ENCODE measurements at places on chromosomes 3 and 15.

GRCh38 chr3:52317208-52318000 is 1.3 kb downstream of the DNAH1 start:
- DNase-seq: peak; percentile 80

DNA sequence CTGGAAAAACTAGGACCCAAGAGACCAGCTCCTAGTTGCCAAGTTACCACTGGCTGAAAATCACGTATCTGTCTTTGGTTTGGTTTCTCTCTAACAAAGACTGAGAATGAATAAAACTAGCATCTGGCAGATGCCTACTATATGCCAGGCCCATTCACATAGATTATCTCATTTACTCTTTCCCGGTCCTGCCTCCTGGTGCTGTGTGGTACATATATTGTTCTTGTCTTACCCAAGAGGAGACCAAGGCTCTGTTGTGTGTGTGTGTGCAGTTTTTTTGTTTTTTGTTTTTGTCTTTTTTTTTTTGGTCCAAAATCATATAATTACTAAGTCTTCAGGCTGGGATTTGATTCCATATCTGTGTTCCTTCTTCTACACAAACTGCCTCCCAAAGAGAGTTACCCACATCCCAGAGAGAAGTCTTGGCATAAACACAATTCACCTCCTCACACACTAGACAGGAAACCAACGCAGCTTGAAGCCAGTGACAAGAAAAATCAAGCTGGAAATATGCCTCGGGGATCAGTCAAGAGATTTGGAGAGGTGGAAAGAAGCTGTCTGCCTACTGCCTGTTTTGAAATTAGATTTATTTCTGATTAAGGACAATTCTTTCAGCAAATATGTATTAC is 891 bp downstream of the AHSG start:
- no peak for DNase-seq

DNA sequence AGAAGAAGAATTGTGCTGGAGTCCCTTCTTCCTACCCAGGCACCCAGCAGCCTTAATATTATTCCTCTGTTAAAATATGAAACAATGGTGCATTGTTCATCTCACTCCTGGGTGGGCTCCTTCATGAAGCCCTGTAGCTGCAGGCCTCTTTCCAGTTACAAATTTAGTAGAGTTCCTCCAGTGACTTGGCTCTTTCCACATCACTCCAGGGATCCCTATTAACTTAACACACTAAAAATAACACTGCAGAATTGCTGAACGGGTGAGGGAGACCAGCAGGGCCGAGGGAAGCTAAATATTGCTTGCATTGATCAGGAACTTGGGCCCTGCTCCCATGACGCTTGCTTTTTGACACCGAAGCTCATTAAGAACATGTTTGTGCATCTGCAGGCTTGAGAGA is 142.3 kb downstream of the PDCD6IP start:
- no peak for DNase-seq

- DNase-seq: no peak
These were observed 103.2 kb downstream of the EPHB1 start for GRCh38 chr3:134898181-134898754.

- no peak for DNase-seq
These were observed 511.9 kb downstream of the GBE1 start for GRCh38 chr3:81249540-81250029.

DNA sequence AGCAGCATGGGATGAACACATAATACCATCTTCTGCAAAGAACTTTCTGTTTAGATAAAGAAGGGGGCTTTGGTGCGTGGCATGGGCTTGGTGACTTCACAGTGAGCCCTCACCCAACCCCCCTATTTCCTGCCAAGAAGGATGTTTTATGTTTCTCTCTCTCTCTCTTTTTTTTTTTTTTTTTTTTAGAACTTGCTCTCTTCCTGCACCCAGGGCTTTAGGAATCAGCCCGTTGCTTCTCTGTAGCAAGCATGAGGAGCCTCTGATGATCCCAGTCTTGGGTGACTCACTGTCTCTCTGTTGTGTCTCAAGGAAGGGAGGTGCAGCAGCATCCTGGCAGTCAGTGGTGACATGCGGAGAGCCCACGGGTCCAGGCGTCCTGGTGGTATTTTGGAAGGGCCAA is 49.1 kb downstream of the CCK start:
- DNase-seq: no peak

- DNase-seq: peak; percentile 63
These were observed 33.4 kb downstream of the APBA2 start for GRCh38 chr15:28919201-28919635.

DNA sequence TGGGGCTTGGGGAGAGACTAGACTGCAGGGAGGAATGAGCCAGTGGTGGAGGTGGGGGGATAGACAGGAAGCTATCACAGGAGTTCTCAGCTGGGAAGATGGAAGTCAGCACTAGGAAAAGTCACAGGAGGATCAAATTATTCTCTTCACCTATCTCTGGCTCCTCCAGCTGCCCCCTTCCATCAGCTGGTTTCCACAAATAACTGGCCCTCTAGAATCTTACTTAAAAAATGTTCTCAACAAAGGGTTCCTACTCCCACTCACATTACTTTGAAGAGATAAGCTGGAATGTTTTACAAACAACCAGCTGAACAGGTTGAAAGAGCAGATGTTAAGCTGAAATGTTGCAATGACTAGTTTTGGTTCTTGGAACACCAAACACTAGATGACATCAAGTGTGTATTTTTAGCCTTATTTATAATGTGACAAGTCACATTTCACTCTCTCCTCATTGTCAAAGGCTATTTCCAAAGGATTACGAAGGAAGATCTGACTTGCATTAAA is 102.7 kb upstream of the AADACL2 start:
- no peak for DNase-seq

GRCh38 chr3:128767094-128767750 is 41.2 kb downstream of the RAB7A start:
- no peak for DNase-seq

GRCh38 chr3:149151843-149152242 is 22.4 kb downstream of the HPS3 start:
- no peak for DNase-seq

Measured in activated T-cell treated with anti-CD3 and anti-CD28 coated beads, Interleukin-2, amount 50 U/mL, for 24 hours (primary cell).